Stimulated activated CD8-positive, alpha-beta memory T cell treated with anti-CD3 and anti-CD28 coated beads, Interleukin-4, amount 100 ng/mL, for 48 hours (primary cell): ENCODE measurements at places on chromosomes 12 and 14.

DNA sequence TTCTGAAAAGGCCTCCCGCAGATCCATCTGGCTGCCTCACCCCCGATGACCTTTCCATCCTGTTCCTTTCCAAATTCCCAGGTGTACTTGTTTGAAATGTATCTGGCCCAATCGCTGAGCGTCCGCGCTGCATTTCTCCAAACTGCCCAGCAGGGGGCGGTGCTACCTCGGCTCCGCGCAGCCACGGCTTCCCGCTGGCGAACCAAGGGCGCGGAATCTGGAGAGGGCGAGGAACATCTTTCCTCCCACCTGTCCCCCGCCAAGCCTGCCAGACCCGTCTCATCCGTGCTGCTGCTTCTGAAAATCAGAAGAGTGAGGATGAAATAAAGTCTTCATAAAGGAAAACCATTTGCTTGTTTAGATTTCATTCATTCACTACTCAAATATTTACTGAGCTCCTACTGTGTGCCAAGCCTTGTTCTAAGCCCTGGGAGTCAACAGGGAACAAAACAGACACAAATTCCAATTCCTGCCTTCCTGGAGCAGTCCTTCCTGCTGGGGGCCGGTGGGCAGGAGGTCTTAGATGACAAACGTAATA lies 16.8 kb upstream of the MYL2 start:
- peak; percentile 82 for DNase-seq

GRCh38 chr14:74949859-74950573 lies 5.4 kb downstream of the PGF start:
- no peak for DNase-seq

DNA sequence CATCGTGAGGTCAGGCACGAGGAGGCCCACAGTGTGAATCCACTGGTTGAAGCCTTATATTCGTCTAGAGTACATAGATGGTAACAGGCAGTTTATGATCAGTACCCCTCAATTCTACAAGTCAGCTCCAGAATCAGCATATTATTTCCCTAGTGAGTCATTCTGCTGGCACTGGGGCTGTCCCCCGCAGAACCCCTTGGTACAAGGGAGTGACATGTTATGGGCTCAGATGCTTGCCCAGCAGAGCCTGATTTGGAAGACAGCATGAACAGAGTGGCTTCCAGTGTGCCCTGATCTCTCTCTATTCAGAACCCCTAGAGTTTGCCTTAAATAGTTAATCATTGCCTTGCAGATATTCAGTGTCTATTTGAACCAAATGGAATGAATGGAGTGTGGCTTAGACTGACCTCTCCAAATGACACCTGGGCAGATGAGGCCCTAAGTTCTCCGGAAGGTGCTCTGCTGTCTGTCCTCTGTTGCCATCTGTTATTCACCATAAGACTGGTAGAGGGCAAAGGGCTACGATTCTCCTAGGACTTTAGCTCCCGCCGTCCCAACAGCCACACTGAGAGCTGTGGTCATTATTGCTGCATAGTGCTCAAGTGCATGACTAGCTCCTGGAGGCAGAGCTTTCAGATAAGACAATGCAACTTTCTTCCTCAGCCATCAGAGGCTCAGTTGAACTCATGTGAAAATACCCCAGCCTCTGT lies 41.1 kb downstream of the CACNA2D4 start:
- DNase-seq, result no peak

GRCh38 chr12:96590970-96591369 lies 101.6 kb downstream of the CFAP54 start:
- DNase-seq, result no peak

DNA sequence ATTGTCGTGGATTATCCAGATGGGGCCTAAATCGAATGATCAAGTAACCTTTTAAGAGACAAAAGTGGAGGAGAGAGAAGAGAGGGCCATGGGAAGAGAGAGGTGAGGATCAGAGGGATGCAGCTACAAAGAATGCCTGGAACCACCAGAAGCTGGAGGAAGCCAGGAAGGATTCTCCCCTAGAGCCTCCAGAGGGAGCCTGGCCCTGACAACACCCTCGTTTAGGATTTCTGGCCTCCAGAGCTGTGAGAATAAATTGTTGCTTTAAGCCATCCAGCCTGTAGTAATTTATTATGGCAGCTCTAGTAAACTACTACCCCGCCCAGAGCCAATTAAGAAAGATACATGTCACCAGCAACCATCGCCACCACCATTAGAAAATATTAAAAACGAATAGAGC lies 46.2 kb upstream of the GSC start:
- no peak for DNase-seq

- no peak for DNase-seq
Measured at GRCh38 chr12:32964981-32965585, 68.5 kb upstream of the PKP2 start.

DNA sequence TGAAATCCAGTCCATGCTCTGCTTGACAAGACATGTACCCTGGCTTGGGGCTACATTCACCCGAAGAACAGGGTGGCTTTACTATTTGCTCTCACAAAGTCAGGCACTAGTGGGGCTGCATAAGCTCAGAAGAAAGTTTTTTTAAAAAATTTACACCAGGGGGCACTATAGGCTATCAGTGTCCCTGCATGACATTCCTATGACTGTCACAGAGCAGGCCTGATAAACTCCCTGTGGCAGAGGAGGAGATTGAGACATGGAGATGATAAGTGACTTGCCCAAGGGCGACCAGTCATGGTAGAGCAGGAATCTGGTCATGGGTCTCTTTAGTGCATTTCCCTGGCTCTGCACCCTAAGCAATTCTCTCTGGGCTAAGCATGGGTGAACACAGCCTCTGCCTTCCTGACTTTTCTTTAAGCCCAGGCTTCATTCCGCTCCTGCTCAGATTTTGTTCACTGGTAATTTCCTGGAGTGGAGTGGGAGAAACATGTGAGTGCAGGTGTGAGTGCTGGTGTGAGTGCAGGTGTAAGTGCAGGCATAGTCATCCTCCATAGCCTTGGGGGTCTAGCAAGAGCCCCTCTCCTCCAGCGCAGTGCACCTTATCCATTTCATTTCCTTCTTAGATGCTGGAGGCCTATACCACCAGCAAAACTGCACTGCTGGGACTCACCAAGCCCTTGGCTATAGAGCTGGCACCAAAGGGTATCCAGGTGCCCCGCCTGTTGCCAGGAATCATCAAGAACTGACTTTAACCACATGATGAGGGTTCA lies 91.6 kb downstream of the DHRS2 start:
- DNase-seq, result no peak

GRCh38 chr14:80844872-80845271 lies 96.7 kb downstream of the CEP128 start:
- DNase-seq, result no peak

GRCh38 chr14:74217672-74218448 lies 21.4 kb upstream of the VSX2 start:
- peak; percentile 90 for DNase-seq

DNA sequence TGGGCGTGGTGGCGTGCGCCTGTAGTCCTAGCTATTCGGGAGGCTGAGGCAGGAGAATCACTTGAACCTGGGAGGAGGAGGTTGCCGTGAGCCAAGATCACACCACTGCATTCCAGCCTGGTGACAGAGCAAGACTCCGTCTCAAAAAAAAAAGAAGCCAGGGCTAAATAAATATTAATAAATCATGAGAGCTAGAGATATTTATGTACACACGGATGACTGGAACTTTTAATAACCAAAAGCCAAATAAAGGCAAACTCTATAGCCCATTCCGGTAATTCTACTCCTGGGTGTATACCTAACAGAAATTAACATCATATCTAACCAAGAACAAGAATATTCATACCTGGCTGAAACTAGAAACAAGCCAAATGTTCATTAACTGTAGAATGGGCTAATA lies 7.7 kb upstream of the TRAFD1 start:
- DNase-seq, result no peak

DNA sequence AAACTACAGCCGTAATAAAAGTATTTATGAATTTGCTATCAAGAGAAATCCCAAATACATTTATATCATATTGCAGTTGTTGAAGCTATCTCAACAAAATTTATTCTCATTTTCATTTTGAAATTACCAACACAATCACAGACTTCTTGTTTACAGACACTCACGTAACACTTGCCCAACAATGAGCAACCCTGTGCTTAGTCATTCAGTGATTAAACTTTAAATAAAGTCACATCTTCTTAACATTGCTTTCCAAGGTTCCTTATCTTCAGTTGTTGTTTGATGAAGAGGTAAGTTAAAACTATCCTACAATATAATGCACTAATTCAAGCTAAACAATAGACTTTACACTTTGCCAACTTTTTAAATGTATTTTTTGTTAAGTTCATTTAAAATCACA lies 601.8 kb downstream of the SLC16A7 start:
- DNase-seq, result no peak

DNA sequence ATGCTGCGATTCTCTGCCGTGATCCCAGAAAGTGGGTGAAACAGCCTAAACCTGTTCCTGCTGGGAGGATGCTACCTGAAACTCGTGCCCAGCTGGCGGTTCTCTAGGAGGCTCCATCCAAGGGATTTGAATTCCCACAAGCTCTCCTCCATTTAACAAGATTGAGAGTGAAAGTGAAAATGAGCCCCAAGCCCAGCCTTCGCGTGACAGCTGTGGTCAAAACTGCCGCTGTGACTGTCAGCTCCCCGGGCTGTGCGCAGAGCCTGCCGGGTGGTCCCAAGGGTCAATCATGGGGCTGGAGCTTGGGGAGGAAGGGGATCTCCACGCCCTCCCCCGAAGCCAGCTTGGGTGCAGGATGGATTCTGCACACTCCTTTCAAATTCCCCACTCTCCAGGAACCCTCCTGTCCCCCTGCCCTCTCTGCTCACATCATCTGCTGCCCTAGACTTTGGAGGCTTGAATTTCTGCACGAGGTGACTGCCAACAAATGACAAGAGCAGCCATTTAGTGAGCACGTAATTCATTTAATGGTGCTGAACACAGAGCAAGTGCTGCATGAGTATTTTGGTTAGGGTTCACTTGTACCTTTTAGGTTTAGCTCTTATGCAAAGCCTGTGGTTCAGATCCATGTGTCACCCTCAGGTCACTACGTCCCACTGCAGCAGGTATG lies 5.3 kb downstream of the ASB2 start:
- peak; percentile 81 for DNase-seq

GRCh38 chr12:126807312-126807865 lies 1459.6 kb upstream of the TMEM132C start:
- DNase-seq, result no peak

GRCh38 chr12:65164774-65165173 lies 4.6 kb upstream of the LEMD3 start:
- no peak for DNase-seq

GRCh38 chr14:52661314-52661713 lies 34.0 kb downstream of the ERO1A start:
- no peak for DNase-seq

DNA sequence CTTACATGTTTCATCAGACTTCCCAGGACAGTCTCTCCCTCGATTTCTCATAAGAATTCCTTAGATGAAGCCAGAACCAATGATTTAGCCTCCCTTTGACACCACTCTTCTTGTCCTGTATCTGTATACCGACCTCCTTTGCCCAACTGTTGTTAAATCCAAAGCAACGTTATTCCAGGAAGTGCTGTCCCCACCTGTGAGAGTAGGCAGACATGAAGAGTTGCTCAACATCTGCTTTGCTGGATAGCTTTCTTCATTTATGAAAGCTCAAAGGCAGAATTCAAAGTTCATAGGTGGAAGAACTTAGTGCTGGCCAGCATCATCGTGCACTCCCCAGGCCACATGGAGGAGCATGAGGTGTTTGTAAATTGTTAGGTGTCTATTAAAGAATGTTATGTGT lies 55.6 kb downstream of the GTF2A1 start:
- no peak for DNase-seq

- DNase-seq, result peak; percentile 74
Measured at GRCh38 chr12:76030341-76031080, 1.1 kb downstream of the PHLDA1 start.

GRCh38 chr12:108802101-108802961 lies 55.1 kb downstream of the SSH1 start:
- no peak for DNase-seq

- peak; percentile 34 for DNase-seq
Measured at GRCh38 chr12:99984271-99985128, at the start of gene ANKS1B. Gene ANKS1B (minus strand): TSS chr12:99984936. CDS start chr12:99984237, 699 bp downstream.

GRCh38 chr14:79965896-79966295 lies 245.4 kb downstream of the DIO2 start:
- DNase-seq, result no peak

- DNase-seq, result no peak
Measured at GRCh38 chr12:84701041-84701440, 211.6 kb downstream of the SLC6A15 start.

DNA sequence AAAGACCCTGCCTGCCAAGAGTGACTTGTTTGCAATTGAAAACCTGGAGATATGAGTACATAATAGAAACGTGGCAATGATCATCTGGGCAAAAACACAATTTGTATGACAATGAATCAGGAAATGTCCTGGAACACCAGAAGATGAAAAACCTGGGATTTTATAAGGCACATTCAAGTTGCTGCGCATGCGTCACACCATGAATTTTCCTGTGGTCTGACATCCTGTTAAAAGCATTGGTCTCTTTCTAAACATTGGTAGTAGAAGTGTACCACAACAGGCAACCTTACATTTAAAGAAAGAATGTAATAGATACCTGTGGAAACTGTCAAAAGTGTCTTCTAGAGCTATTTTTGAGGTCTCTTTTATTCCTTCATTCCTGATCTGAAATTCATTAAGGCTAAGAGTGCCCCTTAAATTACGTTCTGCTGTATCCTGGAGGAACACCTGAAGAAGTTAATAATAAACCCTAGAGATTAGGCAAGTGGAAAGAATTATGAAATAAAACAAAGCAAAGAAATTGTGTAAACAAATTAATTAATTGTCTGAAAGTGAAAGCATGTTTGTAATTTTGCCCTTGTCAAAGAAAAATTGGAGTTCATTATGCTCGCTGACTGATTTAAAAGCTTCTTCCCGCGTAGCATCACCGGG lies 676.5 kb downstream of the DIO2 start:
- no peak for DNase-seq

DNA sequence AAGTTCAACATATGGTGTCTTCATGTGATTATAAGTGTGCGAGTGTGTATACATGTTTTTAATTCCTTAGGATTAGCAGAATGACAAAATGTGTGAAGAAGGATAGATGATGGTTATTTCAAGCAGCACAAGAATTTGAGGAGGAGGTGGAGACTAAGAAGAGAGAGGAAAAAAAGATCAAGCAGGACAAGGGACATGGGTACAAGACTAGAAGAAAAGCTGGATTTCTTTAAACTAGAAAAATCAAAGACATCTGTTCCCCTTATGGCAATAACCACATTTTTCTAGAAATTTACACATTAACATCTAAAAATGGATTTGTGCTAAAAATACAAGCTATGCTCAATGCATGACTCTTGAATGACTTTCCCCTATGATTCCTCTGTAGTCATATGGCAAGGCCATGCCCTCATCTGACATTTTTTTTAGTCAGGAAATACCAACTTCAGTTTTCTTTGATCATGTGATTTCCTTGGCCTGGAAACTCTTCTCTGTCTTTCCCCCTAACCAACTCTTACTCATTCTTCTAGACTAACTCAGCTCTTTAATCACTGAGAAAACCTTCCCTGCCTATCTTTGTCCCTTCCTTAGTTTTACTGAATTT lies 435.8 kb downstream of the NRXN3 start:
- no peak for DNase-seq

- no peak for DNase-seq
Measured at GRCh38 chr14:22332686-22333421, 256.2 kb downstream of the DAD1 start.

- no peak for DNase-seq
Measured at GRCh38 chr14:21241218-21241819, 27.9 kb downstream of the HNRNPC start.

GRCh38 chr12:124376435-124376834 lies 81.5 kb downstream of the RFLNA start:
- DNase-seq, result no peak

GRCh38 chr12:94560431-94561221 lies 89.7 kb downstream of the TMCC3 start:
- DNase-seq, result peak; percentile 48
